Testis (tissue), 5 donors: ENCODE measurements at places on chromosomes 2 and 18.

DNA sequence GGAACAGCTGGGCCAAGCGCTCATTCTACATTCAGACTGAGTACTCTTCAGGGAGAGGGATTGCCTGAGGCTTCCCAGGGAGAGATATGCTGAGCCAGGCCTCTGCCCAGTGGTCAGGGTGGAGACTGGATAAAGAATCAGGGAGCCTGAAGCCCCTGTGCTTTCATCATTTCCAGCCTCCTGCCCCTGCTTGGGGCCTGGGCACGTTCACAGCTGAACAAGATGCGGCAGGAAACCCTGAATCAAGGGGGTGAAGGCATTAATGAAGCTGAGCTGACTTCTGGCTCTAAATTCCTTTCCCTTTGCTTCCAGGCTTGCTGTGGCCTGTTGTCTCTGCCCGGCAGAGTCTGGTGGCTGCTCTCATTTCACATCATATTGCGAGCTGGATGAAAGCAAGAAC lies 35.0 kb downstream of the RPL37A start:
- no peak for DNase-seq

GRCh38 chr2:215811409-215812345 lies 201.7 kb downstream of the MREG start:
- no peak for DNase-seq

DNA sequence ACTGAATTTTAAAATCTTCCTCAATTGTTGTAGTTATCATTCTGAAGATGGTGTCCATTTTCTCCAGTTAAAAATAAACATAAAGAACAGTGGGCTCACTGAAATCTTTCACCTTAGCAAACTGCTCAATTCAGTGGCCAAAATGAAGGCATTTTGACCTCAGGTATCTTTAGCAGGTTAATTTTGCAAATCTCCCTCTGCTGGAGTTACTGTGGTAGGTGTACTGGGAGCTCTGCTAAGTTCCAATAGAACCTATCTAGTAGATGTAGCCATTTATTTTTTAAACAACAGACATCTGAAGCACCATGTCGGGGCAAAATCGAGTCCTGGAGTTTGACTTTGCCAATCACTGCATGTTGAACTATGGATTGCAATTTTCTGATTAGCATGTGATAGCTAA lies 177.1 kb downstream of the IRS1 start:
- no peak for DNase-seq

DNA sequence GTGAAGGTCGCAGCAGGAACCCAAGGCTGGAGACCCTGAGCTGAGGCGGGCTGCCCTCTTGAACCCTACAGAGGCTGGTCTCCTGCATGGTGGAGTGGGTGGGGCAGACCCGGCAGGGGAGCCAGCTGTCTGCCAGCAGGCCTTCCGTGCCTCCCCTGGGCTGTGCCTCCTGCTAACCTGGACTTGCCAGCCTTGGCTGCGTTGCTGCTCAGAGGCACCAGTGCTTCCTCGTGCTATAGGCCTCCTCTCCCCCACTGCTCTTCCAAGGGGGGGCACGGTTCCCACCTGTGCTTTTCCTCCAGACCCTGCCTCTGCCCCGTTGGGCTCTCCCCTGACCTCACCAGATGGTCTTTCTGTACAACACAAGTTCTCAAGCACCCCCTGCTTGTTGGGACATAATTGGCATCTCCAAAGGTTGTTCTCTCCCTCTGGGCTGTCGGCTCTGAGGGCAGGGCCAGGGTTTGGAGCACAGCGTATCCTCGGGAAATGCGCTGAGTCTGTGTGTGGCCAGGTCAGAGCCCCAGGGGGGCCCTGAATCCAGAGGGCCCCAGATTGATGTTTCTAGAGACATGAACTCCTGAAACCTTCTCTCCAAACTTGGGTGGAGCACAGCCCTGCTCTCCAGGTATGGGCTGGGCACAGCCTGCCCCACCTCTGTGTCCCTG lies 6.7 kb downstream of the ARHGEF4 start:
- DNase-seq = no peak

DNA sequence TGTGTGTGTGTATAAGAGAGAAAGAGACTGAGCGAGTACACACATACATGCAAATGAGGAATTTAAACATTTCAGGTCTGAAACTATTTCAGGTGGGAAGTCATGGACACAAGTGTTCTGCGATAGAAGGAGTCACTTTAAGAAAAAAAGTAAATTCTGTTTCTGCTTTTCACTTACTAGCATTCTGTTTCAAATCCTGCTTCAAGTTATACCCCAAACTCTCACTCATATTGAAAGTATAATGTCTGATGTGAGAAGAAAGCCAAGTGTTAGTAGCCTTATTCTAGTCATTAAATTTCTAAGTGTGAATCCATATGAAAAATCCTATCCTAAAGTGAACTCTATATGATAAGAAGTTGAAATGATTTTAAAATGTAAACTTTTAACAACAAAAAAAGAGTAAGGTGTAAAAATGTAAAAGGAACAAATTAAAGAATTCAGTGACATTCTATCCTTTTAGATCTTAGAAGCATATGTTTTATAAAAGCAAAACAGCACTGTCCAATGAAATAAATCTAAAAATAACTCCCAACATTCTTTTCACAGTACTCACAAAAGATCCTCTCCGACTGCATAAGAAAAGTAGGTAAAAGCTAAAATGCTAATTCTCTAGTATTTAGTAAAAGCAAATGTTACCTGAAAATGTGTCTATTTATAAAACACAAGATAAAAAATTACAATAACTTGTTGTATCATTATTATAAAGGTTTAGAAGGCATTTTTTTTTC lies 570.6 kb downstream of the ZEB2 start:
- DNase-seq = no peak

DNA sequence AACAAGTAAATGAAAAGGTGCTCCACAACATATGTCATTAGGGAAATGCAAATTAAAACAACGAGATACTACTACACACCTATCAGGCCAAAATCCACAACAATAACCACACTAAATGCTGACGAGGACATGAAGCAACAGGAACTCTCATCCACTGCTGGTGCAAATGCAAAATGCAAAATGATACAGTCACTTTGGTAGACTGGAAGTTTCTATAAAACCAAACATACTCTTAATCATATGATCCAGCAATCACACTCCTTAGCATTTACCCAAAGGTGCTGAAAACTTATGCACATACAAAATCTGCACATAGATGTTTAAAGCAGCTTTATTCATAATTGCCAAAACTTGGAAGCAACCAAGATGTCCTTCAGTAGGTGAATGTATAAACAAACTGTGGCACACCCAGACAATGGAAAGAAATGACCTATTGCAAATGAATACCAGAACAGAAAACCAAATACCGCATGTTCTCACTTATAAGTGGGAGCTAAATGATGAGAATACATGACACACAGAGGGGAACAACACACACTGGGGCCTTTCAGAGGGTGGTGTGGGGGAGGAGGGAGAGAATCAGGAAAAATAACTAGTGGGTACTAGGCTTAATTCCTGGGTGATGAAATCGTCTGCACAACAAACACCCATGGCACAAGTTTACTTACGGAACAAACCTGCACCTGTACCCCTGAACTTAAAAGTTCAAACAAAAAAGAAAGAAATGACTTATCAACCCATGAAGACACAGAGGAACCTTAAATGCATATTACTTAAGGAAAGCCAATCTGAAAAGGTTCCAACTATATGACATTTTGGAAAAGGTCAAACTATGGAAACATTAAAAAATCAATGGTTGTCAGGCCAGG lies 80.4 kb downstream of the ASXL2 start:
- DNase-seq = no peak
